ENCODE measurements at places on chromosomes 6 and 20.

DNA sequence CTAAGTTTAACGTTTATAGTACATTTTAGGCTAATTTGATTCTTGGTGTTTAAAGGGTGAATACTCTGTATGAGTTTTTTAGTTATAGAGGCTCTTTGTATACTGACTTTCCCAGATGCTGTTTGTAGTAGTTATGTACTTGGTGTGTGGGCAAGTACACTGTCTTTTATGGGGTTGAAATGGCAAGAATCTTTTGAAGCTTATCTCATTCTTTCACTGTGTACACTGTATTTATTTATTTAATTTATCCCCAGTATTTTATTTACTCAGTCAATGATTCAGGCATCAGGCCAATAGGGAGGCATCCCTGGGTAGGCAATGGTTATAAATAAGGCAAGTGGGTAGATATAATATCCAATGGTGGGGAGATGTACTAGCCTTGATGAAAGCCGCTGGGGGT is 277.0 kb upstream of the PTCHD4 start:
- DNase-seq: no peak

DNA sequence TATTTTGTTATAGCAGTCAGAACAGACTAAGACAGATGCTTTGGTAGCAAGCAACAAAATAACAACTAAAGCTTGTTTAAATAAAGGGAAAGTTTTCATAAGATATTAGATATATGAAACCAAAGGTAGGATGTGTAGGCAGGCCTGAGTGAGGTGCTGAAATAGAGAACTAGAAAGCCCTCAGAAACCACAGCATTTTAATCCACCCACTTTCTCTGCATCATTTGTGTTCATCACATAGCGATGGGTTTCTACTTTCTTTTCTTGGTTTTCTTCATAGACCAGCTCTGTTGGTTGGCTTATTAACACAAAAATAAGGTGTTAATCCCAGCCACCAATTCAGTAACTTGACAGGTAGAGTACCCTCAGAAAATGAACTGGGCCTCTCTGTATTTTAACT is 58.6 kb downstream of the RPS12 start:
- DNase-seq: no peak

- no peak for DNase-seq
These were observed 126.1 kb downstream of the PXDC1 start for GRCh38 chr6:3625149-3625979.

- no peak for DNase-seq
These were observed 166.4 kb downstream of the NFATC2 start for GRCh38 chr20:51376111-51376510.

- DNase-seq: no peak
These were observed 47.6 kb upstream of the PTGIS start for GRCh38 chr20:49615401-49616153.

DNA sequence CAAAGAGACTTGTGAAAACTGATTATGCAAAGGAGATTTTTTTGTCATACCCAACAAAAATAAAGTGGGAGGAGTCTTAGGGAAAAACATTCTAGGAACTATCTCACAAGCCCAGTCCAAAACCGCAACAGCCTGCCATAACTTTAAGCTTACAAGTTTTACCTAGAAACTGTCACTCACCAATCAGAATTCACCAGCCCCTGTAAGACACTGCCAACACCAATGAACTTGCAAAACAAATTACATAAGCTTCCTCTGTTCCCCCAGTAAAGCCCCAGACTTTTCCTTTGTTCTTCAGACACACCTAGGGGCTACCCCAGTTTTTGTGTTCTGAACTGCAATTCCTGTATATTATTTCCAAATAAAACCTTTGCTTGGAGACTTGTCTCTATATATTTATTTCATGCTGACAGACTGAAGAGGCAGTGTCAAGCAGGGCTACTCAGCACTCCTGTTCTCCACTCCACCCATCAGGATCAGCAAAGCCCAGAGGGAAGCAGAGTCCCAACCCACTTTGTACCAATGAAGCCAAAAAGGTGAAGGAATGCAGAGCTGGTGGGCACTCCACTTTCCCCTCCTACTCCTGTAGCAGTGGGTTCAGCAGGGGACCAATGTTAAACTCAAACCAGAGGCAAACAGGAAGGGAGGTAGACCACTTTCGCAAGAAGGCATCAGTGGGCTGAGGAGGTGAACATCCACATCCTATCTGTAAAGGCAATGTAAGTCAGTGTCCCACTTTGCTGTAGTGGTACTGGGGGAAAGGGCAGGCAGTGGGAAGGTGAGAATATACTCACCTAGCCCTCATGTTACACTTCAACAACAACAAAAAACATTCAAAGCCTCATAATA is 142.5 kb upstream of the RUNX2 start:
- no peak for DNase-seq
